ENCODE measurements at places on chromosomes 2 and 18. TPM values are rescaled to one million over a fixed set of nuclear protein-coding genes. Genes with fewer than 3 reads are reported as not detected.

DNA sequence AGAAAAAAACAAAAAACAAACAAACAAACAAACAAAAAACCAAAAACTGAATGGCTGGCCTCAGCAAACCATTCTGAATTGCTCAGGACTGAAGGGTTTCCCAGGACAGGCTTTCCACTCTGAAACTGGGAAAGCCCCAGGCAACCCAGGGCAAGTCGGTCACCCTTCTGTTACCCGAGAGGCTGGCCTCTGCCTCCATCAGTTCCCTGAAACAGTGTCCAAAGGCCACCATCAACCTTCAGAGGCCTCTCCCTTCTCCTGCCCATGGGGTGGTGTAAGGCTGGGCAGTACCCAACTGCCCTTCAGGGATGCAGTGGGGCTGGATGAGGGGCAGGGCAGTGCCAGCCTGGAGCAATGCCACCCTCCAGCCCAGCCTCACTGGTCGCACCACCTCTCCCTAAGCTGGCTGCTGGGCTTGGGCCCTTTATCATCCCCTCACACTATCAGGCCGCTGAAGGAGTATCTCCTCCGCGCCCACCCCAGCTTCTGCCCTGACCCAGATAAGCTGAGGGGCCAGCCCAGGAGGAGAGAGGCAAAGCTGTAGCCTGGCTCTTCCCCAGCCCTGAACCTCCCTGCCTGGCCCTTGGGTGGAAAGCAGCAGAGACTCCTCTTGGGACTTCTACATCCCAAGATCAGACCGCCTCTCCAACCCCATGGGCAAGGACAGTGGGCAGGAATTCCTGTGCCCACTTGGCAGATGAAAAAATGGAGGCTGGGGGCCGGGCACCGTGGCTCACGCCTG, 35.9 kb downstream of the ZFP36L2 start:
- DNase-seq, result no peak

GRCh38 chr2:157236404-157236803, 21.1 kb upstream of the GALNT5 start:
- DNase-seq, result no peak

GRCh38 chr2:156396126-156396525, 40.1 kb upstream of the GPD2 start:
- DNase-seq, result no peak

- DNase-seq, result no peak
Observed at GRCh38 chr2:15687720-15688119, 96.1 kb downstream of the DDX1 start.

- DNase-seq, result no peak
Observed at GRCh38 chr18:29436459-29436858, 1259.5 kb upstream of the CDH2 start.

The APCDD1 gene
- 6.8 TPM for total RNA-seq

DNA sequence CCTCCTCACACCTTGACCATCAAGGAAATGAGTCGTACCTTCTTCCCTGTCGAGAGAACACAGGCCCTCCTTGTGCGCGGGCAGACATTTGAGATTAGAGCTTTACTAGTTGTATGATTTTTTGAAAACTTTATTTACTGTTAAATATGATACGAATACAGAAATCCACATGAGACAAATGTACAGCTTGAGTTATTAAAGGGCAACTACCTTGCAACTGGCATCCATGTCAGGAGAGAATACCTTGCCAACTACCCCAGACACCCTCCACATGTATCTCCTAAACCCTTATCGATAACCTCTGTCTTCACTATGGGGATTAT, 28.3 kb downstream of the KLHL23 start:
- DNase-seq, result no peak

The ASXL3 gene
- not detected for total RNA-seq

DNA sequence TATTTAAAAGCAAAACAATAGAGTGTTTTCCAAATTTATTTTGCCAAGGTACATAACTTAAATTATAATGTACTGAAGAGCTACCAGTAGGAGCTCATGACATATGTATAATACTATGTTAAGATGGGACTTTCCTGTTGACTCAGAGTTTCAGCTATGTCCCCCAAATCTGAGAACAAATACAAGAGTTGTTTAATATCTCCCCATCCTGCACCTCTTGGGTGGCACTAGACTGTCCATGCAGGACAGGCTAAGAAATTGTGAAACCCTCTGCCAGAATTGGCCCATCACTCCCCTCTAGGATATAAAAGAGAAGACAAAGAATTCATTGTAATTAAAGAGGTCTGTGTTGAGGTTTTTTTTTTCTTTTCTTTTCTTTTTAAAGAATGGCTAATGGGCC, 21.7 kb upstream of the CTAGE1 start:
- DNase-seq, result peak; percentile 32

DNA sequence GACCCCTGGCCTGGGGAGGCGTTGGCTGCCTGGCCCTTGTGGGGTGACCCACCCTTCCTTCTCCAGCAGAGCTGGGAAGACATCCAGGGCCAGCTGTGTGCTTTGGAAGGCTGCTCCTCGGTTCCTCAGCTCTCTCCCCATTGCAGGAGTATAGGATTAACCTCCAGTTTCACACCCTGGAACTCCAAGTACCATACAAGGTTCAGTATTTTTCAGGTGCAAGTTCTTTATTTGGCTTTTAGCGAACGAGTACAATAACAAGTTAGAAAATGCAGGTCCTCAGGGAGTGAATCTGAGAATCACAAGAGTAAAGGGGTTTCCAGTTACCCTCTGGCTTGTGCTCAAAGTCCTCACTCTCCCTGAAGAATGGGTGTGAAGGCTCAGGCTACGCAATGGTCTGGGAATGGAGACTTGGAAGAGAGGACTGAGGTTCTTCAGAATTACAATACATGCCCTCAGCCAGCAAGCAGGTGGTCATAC, 101.2 kb downstream of the APOB start:
- no peak for DNase-seq

- DNase-seq, result peak; percentile 73
Observed at GRCh38 chr2:220555961-220556630, 928.7 kb downstream of the SLC4A3 start.

DNA sequence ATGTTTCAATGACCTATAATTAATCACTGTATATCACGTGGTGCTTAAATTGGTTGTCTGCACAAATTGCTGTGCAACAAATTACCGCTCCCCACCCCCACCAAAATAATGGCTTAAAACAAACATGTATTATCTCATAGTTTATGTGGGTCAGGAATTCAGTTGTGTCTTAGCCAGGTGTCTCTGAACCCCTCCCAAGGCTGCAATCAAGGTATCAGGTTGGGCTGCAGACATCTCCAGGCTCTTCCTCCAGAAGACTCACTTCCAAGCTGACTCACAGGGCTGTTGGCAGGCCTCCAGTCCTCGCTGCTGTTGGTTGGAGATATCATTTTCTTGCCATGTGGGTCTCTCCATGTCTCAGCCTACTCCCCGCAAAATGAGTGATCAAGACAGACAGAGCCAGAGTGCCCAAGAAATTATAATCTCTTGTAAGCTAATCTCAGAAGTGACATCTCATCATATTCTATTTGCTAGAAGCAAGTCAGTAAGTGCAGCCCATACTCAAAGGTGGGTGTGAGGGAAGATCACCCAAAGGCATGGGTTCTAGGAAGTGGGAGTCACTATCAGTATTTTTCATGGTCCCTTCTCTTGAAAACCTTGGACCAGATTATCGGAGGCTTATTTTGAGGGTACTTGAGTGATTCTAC, 38.4 kb downstream of the SPC25 start:
- DNase-seq, result peak; percentile 82

The ITGB6 gene
- 1.6 TPM for total RNA-seq

The TMEM198 gene
- 2.5 TPM for total RNA-seq

GRCh38 chr2:214630402-214631045, 179.0 kb downstream of the BARD1 start:
- no peak for DNase-seq

The PRSS56 gene
- not detected for total RNA-seq

DNA sequence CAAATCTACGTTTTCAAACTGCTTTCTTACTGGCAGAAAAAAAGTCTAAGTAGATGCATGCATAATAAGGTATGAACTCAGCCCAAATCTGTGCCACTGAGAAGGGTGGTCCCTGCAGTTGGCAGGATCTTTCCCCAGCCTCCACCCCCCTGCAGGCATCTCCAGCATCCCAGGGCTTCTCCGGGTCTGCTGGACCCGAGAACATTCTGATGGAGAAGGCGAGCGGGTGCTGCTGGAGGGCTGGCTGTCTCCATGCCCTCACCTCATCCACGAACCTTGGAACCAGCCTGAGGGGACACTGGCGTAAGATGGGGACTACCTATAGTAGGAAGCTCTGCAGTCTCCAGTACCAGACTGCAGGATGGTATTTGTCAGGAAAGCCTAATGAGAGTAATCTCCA, 198.9 kb downstream of the HDAC4 start:
- no peak for DNase-seq

The KCNK3 gene
- total RNA-seq, result 2.8 TPM

GRCh38 chr2:136452528-136452927, 312.8 kb upstream of the THSD7B start:
- no peak for DNase-seq

- DNase-seq, result peak; percentile 57
Observed at GRCh38 chr2:69667805-69668382, 24.4 kb upstream of the AAK1 start.

DNA sequence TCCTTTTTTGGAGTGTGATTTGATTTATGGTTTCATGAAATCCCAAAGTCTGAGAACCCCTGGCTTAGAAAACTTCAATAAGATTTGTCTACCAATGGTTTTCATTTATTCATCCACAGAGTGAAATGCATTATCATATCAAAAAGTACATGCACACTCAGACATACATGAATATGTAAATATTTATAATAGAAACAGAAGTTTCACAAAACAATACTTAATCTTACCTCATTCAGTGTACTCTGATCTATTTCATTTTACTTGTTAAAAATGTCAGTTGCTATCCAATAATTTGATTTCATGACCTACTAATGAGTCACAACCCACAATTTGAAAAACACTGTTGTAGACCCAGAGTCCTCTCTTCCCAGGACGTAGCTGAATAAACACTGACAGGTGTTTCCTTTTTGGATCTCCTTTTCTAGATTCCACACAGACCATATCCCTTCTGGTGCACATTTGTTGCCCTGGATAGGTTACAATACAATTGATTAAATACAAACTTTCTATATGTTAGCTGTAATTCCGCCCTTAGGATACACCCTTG, 10.4 kb upstream of the CAVIN2 start:
- peak; percentile 74 for DNase-seq

The TTN gene
- 0.52 TPM for total RNA-seq

DNA sequence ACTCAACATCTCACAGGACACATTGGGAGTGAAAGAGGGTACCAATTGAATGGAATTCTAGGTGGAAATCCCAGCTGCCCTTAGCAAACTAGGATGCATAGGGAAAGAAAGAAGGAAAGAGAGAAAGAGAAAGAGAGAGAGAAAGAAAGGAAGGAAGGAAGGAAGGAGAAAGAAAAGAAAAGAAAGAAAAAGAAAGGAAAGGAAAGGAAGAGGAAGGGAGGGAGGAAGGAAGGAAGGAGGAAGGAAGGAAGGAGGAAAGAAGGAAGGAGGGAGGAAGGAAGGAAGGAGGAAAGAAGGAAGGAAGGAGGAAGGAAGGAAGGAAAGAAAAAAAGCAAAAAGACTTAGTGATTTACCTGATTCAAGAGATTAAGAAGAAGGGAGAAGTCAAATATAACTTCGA, 143.9 kb downstream of the SS18 start:
- no peak for DNase-seq

The TRAK2 gene
- total RNA-seq, result 22.9 TPM

The FAP gene
- total RNA-seq, result 31.9 TPM

The REG3A gene
- not detected for total RNA-seq

GRCh38 chr2:33220533-33220932, 255.9 kb upstream of the RASGRP3 start:
- DNase-seq, result no peak

DNA sequence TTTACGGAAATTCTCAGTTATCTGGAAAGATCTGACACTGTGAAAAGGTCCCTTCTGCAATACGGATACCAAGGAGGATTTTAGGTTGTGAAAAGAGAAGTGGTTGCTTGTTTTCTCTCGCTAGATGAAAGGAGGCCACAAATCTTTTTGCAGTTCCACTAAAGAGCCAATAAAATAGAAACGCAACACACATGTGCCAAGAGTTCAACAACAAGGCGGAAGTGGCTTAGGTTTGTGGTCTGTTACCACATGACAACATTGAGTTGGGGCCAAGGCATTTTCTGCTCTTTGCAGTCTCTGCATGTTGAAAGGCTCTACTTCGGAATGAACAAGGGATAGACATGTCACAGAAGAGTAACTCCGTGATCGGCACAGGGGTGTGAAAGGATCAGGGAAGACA, 115.7 kb upstream of the OSR1 start:
- DNase-seq, result peak; percentile 85

- DNase-seq, result no peak
Observed at GRCh38 chr2:158731386-158731785, 63.7 kb upstream of the DAPL1 start.

- DNase-seq, result no peak
Observed at GRCh38 chr18:43278355-43278754, 1.1 kb upstream of the SYT4 start.

DNA sequence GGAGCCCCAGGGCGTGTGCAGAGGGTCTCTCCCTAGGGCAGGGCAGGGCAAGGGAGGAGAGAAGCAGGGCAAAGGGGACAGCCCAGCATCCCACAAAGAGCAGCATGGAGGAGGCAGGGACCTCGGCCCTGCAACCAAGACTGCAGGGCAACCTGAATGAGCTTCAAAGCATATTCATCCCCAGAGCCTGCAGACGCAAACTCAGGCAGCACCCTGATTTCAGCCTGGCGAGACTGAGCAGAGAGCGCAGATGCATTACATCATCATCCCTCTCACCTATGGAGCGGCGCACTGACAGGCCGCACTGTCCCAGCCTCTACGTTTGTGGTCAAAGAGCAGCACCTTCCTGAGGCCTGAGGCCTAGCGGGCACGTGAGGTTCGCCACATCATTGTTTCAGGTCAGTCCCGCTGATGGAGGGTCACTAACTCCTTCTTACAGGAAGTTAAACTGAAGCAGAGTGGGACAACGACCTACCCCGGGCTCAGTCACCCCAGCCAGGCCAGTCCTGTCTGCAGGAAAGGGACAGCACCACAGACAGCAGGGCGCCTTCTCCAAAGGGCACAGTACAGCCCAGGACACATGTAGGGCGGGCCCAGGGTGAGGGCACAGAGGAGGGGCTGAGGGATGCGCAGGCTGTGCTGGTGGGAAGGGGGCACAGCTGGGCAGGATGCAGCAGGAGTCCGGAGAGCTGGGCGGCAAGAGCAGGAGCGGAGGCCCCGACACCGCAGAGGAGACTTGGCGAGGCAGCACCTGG, 67.2 kb upstream of the RAB6C start:
- DNase-seq, result no peak

The BMPR2 gene
- total RNA-seq, result 14.6 TPM

The ALK gene
- total RNA-seq, result 0.37 TPM

- peak; percentile 18 for DNase-seq
Observed at GRCh38 chr2:185921048-185921756, 182.6 kb downstream of the FSIP2 start.

All from M059J (cell line).